HAP-1 (cell line): ENCODE measurements at places on chromosomes 7 and 10.

DNA sequence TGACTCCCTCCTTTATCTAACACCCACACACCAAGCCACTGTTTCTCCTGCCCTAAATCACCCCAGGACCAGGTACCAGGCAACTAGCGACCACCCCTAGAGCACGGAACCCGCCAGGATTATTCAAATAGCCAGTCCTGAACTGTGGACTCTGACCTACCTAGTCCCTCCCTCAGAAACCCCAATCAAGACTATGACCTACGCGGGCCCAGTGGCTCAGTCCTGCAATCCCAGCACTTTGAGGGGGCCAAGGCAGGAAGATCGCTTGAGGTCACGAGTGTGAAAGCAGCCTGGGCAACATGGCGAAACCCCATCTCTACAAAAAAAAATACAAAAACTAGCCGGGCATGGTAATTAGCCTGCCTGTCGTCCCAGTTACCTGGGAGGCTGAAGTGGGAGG lies 232.8 kb upstream of the FOXK1 start:
- no peak for DNase-seq

DNA sequence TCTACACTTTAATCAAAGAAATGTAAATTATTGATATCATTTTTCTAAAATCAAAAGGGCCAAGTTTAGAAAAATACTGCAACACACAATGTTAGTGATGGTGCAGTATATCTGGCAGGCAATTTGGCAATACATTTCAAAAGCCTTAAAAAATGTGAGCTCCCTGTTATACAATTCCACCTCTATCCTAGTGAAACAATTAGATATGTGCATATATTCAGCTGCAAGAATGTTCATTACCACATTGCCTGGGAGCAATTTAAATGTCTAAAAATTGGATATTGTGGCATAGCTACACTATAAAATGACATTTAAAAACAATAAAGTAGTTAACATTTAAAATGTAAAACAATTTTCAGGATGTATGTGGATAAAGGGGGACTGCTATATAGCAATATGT lies 10.1 kb upstream of the ERVW-1 start:
- no peak for DNase-seq

DNA sequence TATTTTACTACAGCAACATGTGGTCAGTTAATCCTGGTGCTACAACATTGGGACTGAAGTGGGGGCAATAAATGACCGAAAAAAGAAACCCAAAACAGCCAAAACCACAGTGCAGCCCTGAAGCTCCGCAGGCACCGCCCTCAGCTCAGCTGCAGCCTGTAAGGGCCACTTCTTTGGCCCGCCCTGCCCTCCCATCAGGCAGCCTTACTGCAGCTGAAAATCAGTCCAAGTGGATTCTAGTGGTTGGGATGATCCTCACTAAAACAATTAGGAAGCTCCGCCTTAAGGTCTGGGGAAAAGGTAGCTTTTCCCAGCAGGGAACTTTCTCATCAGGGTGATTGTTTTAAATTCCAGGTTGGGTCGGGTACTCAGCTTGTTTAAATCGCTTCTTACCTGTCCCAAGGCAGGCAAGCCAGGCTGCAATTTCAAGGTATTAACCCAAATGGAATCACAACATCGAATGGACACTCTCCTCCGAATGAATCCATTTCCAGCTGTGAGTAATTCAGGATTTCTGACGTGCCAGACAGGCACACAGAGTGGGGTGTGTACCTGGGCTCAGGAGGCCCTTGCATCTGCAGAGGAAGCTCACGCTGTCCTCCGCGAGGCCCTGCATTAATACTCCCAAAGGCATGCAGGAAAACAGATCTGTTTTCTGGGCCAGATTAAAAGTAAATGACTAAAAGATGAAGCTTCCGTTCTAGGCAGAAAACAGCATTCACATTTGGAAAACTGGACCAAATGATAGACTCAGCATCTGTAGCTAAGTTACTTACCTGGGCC lies 104.3 kb downstream of the CREB5 start:
- no peak for DNase-seq

DNA sequence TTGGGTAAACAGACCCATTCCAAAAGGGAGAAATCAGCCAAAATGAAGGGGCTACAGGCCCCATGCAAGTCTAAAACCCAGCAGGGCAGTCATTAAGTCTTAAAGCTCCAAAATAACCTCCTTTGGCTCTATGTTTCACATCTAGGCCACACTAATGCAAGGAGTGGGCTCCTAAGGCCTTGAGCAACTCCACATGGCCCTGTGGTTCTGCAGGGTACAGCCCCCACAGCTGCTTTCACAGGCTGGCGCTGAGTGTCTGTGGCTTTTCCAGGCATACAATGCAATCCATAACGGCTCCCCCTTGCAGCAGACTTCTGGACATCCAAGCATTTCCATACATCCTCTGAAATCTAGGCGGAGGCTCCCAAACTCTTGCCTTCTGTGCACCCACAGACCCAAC lies 9.0 kb downstream of the TMEM243 start:
- DNase-seq: no peak

GRCh38 chr7:30563326-30563942 lies 31.2 kb upstream of the GARS1 start:
- no peak for DNase-seq

DNA sequence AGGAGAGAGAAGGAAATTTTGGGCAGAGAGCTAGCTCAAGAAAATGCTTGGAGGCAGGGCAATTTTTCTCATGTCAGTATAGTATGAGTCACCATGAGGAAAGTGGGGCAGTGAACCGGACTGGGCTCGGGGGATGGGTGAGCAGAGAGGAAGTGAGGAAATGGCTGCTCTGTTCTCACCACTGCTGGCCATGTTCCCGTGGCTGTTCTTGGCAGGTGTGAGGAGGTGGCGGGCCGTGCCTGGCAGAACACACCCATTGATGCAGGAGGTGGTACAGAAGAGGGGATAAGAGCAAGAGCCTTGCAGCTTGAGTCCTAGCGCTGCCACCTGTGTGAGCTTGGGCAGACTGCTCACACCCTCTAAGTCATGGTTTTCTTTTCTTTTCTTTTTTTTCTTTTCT lies 304.4 kb upstream of the LYZL1 start:
- no peak for DNase-seq
